ENCODE measurements at places on chromosomes 16 and 17. TPM values are rescaled to one million over a fixed set of nuclear protein-coding genes. Genes with fewer than 3 reads are reported as not detected.

The RASL10B gene
- total RNA-seq, result 0.50 TPM

The ABCA3 gene
- 8.3 TPM for total RNA-seq

The TCAP gene
- 1.5 TPM for total RNA-seq

The PAM16 gene
- 32.3 TPM for total RNA-seq

The BPTF gene
- 138 TPM for total RNA-seq

The ZNF594 gene
- 5.5 TPM for total RNA-seq

The HEATR9 gene
- total RNA-seq, result not detected

The CES5A gene
- not detected for total RNA-seq

The CACNG1 gene
- total RNA-seq, result not detected

The KIFC3 gene
- 15.2 TPM for total RNA-seq

The MT4 gene
- total RNA-seq, result not detected

The CD79B gene
- total RNA-seq, result 19.5 TPM

The CD300LB gene
- 0.34 TPM for total RNA-seq

The CLEC18C gene
- 0.44 TPM for total RNA-seq

The CA5A gene
- total RNA-seq, result not detected

The TBC1D3E gene
- not detected for total RNA-seq

The TEKT1 gene
- total RNA-seq, result not detected

The HSPB9 gene
- total RNA-seq, result not detected

The NFATC3 gene
- total RNA-seq, result 94.5 TPM

The RTN4RL1 gene
- 0.21 TPM for total RNA-seq

The PRSS22 gene
- 0.37 TPM for total RNA-seq

The HASPIN gene
- total RNA-seq, result 0.31 TPM

The PERCC1 gene
- total RNA-seq, result not detected

The ANKRD40CL gene
- total RNA-seq, result not detected

The WNT9B gene
- not detected for total RNA-seq

The CLEC3A gene
- not detected for total RNA-seq

The ABCC3 gene
- 58.0 TPM for total RNA-seq

The SPATA32 gene
- not detected for total RNA-seq

The RCVRN gene
- total RNA-seq, result not detected

The CLDN9 gene
- not detected for total RNA-seq

The ANTKMT gene
- 11.8 TPM for total RNA-seq

The TBC1D3I gene
- 0.57 TPM for total RNA-seq

The HS3ST3B1 gene
- 15.4 TPM for total RNA-seq

The TBX6 gene
- 0.65 TPM for total RNA-seq

The EFNB3 gene
- total RNA-seq, result not detected

The VAT1L gene
- total RNA-seq, result not detected

The TAX1BP3 gene
- total RNA-seq, result 32.9 TPM

The PIK3R5 gene
- total RNA-seq, result 164 TPM

The CISD3 gene
- total RNA-seq, result 12.0 TPM

The TBC1D26 gene
- total RNA-seq, result not detected

The PRKCB gene
- total RNA-seq, result 122 TPM
